Activated CD4-positive, alpha-beta T cell treated with anti-CD3 and anti-CD28 coated beads, Interleukin-2, amount 10 ng/mL, durations not matched to agents 24 days and 14 days (primary cell): ENCODE measurements at places on chromosomes 7 and 10. TPM values are rescaled to one million over a fixed set of nuclear protein-coding genes. Genes with fewer than 3 reads are reported as not detected.

DNA sequence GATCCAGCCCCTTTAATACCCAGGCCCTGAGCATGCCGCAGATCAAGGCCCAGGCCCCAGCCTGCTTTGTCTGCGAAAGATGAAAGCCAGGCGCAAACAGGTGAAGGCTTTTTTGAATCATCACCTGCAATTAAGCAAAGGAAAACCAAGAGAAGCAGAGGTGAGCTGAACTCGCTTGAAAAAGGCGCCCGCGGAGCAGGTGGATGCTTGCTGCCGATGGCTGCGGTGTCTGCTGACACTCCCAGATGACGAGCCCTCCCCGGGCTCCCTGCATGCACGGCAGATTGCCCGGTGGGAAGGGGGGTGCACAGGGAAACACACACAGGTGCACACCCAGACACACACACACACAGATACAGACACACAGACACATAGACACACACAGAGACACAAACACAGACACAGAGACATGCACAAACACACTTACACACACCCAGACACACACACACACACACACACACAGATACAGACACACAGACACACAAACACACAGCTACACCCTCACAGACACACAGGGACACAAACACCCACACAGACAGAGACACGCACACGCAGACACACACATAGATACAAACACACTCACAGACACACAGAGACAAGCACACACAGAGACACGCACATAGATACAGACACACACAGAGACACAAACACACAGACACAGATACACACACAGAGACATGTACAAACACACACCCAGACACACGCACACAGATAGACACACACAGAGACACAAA lies 142.6 kb upstream of the RNF32 start:
- no peak for DNase-seq
- no peaks in the 10 kb centered on the region for H3K4me1 ChIP-seq
- H3K27ac ChIP-seq: no peak overlapping the region
- no peaks in the 10 kb centered on the region for H3K36me3 ChIP-seq
- no peak overlapping the region for H3K4me3 ChIP-seq
- no peaks in the 10 kb centered on the region for H3K27me3 ChIP-seq

GRCh38 chr10:78528749-78529204 lies 495.1 kb downstream of the RPS24 start:
- no peaks in the 10 kb centered on the region for H3K27me3 ChIP-seq
- no peak overlapping the region for H3K27ac ChIP-seq
- no peak overlapping the region for H3K4me3 ChIP-seq
- no peaks in the 10 kb centered on the region for H3K36me3 ChIP-seq

- no peaks in the 10 kb centered on the region for H3K27me3 ChIP-seq
- no peak overlapping the region for H3K27ac ChIP-seq
- H3K4me3 ChIP-seq: no peak overlapping the region
- no peak for DNase-seq
- H3K4me1 ChIP-seq: no peaks in the 10 kb centered on the region
- no peaks in the 10 kb centered on the region for H3K36me3 ChIP-seq
Measured at GRCh38 chr10:130354976-130355795, 219.0 kb downstream of the GLRX3 start.

- H3K4me3 ChIP-seq: no peak overlapping the region
- peaks cover 4% of the 10 kb centered on the region for H3K36me3 ChIP-seq
- peaks cover 5% of the 10 kb centered on the region for H3K4me1 ChIP-seq
- no peak overlapping the region for H3K27ac ChIP-seq
- no peak for DNase-seq
Measured at GRCh38 chr10:49335364-49335972, 36.5 kb downstream of the C10orf71 start.

DNA sequence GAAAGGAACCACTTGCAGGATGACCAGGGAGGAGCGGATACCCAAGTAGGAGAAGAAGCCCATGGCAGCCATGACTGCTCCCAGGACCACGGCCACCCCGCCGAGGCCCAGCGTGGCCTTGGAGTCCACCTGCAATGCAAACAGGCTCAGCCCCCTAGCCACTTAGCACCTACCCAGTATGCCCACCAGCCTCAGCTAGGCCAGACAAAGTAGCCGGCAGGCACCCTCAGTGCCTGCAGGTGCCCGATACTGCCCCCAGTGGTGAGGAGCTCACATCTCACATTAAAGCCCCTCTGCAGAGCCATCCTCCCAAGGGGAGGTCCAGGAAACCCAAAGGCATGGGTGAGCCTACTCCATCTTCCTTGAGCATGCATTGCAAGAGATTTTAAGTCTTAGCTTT lies 6.6 kb downstream of the NPC1L1 start:
- H3K36me3 ChIP-seq: no peaks in the 10 kb centered on the region
- H3K27me3 ChIP-seq: no peaks in the 10 kb centered on the region
- DNase-seq: peak; percentile 83
- H3K4me3 ChIP-seq: no peak overlapping the region
- H3K27ac ChIP-seq: no peak overlapping the region

DNA sequence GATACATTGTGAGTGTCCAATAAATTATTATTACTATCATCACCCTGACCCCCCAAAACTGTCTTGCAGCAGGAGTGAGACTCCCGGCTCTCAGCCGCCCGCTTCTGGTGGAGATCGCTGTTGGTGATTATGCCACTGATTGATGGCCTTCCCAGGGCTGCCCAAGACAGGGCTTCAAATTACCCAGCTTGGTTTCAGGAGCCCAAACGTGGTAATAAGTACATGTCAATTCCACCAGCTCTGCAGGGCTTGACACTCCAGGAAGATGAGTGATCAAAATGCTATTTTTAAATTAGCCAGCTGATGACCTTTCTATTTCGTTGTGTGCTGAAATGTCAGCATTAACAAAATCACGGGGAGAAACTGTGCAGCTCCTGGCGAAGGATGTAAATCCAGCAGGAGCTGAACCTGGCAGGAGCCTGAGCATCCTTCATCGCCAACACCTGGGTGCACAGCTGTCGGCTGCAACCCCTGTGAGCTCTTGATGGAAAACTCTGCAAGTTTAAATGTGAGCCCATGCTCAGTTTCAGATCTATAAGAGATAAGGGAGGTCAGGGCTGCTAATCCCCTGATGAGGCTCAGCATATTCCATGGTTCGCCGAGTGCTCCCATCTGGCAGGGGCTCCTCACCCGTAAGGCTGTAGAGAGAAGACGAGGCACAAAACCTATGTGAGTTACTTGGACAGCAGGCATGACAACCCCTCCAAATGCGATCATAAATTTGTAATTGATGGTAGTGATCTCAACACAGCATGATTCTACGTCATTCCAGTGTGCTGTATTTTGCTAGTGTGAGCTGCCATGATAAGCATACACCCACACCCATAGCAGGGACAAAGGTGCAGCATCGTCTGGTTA lies 446.3 kb downstream of the TCERG1L start:
- no peak overlapping the region for H3K27ac ChIP-seq
- no peak overlapping the region for H3K4me3 ChIP-seq
- H3K4me1 ChIP-seq: no peaks in the 10 kb centered on the region
- DNase-seq: no peak
- no peaks in the 10 kb centered on the region for H3K36me3 ChIP-seq

DNA sequence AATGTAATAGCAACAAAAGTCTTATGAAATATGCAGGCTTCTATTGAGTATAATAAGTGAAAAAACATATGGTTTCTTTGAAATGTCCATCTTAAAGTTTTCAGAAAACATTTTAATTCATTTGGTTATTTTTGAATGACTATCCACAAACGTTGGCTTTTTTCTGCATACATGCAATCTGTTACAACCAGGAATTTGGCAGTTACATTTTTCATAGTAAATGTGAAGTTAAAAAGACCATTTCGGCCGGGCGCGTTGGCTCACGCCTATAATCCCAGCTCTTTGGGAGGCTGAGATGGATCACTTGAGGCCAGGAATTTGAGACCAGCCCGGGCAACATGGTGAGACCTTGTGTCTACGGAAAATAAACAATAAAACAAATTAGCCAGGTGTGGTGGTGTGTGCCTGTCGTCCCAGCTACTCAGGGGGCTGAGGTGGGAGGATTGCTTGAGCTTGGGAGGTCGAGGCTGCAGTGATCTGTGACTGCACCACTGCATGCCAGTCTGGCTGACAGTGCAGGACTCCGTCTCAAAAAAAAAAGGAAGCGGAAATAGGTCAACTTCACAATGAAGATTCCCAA lies 73.9 kb upstream of the NMT2 start:
- H3K36me3 ChIP-seq: no peaks in the 10 kb centered on the region
- H3K27me3 ChIP-seq: no peaks in the 10 kb centered on the region
- DNase-seq: no peak
- H3K27ac ChIP-seq: no peak overlapping the region
- no peak overlapping the region for H3K4me3 ChIP-seq

DNA sequence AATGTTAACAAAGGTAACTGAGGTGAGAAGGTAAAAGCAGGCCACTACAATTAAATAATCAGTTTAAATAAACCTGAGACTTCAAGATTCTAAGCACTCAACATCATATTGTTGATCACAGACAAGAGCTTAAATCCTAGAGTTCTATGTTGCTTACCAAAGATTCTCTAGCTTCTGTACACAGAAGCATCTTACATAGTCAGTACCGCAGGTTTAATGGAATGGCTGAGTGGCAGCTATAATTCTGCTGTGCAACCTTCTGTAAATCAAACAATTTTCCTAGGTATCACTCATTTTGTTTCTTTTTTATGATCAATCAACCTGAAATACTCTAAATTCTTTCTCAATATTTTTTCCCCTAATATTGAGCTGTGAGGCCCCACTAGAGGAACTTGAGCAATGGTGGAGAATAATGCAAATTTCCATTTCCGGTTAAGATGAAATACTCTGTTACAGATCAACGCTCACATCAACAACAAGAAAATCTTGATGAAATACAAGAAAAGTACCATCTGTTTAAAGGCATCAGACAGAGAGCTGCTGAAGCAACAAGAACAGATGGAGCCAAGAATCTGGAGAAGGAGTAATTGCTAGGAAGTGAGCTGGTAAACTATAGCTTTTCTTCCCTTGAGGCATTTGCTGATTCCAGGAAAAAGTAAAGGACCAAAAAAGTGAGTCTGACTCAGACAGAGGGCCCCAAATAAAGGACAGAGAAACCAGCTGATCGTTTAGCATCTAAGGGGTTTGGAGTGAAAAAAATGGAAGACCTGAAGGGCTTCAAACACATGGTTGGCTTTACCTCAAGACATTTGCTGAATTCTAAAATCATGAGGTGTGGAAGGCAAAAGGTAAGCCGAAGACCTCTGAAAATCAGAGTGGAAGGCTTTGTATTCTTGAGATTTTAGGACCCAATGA lies 22.6 kb downstream of the PNPLA8 start:
- H3K27ac ChIP-seq: no peak overlapping the region
- H3K4me3 ChIP-seq: no peak overlapping the region
- DNase-seq: no peak
- H3K4me1 ChIP-seq: peaks cover 5% of the 10 kb centered on the region

DNA sequence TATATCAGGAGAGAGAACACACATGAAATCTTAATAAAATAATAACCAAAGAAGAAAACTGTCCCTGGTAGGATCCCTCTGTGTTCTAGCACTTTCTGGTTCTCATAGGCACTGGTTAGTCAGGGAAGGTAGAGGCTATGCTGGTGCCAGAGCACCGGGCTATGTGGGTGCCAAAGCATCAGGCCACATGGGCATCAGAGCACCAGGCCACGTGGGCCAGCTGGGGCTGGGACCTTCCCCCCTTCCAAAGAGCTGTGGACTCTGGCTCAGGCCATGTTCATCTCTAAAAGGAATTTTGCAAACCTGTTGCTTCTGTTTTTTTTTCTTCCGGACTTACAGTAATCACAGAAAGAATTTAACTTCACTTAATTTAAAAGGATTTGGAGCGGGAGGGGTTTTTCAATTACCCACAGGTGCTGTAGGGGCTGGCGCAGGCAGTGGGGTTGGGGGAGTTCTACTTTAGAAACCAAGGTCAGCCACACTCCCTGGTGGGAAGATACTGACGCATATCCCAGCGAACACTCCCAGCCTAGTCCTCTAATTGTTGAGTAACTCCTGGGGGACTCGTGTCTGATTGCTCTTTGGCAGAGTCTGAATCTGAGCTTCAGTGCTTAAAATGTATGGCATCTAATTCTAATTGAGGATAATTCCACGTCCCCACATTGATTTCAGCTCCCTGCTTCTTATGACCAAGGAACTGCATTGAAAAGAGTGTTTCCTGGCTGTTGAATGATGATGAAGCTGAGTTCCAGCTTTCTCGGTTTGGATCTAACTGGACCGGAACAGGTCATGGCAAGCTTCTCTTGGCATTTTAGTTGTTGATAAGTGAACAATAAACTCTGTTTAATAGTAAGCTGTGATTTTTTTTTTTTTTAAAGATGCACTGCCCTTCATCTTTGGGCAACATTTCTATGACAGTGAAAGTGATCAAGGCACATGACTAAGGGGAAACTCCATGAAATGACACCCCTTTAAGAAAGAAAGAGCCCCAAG lies 110.7 kb upstream of the FZD8 start:
- no peaks in the 10 kb centered on the region for H3K4me1 ChIP-seq
- H3K36me3 ChIP-seq: no peaks in the 10 kb centered on the region
- H3K4me3 ChIP-seq: no peak overlapping the region
- H3K27ac ChIP-seq: no peak overlapping the region

DNA sequence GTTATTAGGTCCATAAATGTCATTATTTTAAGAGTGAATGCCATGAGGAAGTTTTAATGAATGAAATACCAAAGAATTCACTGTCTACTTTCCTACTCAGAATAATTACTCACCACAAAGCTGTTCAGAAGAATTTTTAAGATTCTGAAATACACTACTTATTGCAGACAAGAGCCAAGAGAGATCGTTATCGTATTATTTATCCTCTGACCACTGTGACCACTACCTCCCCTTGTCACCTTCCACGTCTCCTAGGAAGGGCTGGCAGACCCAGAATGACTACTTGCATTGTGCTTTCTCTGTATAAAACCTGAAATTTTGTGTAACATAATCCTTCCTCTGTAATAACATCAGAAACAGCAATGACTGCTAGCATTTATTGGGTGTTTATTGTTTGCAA lies 81.9 kb downstream of the ABCB5 start:
- no peaks in the 10 kb centered on the region for H3K4me1 ChIP-seq
- no peak for DNase-seq
- H3K36me3 ChIP-seq: no peaks in the 10 kb centered on the region
- no peak overlapping the region for H3K27ac ChIP-seq

DNA sequence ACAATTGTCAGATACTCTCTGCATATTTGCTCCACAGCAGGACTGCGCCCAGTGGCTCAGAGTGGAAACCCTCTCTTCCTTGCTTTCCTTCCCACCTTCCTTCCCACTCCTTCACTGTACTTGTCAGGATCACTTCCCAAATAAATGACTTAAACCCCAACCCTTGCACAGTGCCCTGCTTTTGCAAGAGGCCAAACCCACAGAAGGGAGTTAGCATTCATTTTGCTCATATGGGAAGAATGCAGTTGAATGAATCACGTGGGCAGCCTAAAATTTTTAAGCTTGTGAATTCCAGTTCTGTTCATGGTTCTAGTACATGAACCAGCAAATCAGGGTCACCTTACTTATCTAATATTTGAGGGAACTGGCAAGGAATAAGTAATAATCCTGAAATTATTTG lies 47.7 kb upstream of the SFMBT2 start:
- H3K4me1 ChIP-seq: peaks cover 4% of the 10 kb centered on the region
- no peak for DNase-seq
- no peak overlapping the region for H3K27ac ChIP-seq
- H3K4me3 ChIP-seq: no peak overlapping the region

Gene REPIN1
- 73.6 and 79.7 TPM in 2 replicates for total RNA-seq

Gene SPACDR
- 2.7 and 2.9 TPM in 2 replicates for total RNA-seq

Gene SMKR1
- total RNA-seq: 5.9 and 6.1 TPM in 2 replicates

Gene CH25H
- total RNA-seq: not detected in 2 replicates

Gene SFMBT2
- 24.9 TPM in 2 replicates for total RNA-seq

Gene PON1
- total RNA-seq: not detected in 2 replicates

Gene UNC5B
- 0.02 and 0.14 TPM in 2 replicates for total RNA-seq

Gene CHST15
- 0.16 and 0.36 TPM in 2 replicates for total RNA-seq

Gene PAX4
- not detected in 2 replicates for total RNA-seq
